ENCODE measurements at places on chromosomes 1 and 21.

DNA sequence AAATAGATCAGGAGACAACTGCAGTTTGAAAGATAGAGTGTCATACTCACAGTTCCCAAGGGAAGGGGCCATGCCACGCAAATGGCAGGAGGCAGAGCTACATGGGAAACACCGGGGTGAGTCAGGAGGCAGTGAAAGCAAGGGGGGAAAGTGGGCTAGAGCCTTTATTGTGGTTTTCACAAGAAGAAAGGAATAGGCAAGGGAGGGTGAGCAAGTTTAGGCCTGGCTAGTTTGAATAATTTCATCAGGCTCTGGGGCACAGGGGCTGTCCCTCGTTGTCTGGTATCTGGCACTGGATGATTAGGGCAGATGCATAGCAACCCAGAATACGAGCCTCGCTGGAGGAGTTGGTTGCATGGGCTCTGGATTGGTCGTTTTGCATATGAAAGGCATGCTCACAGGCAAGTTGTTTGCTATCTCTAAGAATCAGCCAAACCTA is 17.0 kb upstream of the ITLN2 start:
- no peak for DNase-seq

DNA sequence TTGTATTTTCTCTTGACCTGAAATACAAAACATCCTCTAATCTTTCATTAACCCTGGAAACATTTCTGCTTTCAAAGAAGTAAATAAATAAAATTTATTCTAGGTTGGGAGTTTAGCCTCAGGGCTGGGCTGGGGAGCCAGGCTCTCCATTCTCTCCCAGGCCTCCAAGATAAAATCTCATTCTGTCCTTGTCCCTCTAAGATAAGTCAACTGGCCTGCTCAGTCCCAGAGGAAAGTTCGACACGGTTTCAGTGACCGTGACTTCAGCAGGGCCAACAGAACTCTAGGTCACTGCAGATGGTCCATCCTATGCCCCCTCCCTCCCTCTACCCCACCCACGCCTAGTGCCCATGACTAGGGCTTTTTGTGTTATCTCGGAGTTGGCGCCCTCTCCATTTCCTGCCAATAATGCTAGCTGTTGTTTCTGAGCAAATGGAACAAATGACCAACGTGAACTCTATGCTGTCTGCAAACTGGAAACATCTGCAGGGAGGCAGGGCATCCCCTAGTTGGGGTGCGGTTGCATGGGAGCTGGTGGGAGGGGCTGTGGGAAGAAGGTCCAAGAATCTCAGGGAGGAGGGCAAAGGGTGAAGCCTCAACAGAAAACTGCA is 10.1 kb upstream of the ADORA3 start:
- no peak for DNase-seq

DNA sequence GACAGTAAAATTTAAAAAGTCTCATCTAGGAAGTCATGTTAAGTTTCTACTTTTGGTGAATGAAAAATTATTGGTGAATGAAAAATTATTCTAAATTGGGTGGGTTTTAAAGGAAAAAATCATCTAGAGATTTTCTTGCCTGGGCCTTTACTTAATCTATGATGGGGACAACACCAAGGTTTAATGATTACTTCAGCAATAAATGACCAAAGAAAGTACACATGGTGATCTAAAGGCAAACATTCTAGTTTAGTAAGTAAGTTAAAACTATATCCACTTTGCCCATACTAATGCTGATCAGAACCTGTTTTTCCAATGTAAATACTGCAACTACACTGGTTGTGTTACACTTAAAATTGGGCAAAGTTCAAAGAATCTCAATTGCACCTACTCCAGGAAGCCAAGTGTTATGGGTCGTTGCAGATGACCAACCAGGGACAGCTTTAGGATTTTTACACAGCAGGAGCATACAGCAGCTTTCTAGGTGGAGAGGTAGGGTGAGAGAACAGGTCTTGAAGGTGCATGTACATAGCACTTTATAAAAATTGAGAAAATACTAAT is 14.6 kb upstream of the RPL5 start:
- no peak for DNase-seq

- DNase-seq, result no peak
These were observed 143.2 kb upstream of the BMP8A start for GRCh38 chr1:39348278-39348677.

- no peak for DNase-seq
These were observed 54.5 kb downstream of the EXO1 start for GRCh38 chr1:241902391-241903065.

DNA sequence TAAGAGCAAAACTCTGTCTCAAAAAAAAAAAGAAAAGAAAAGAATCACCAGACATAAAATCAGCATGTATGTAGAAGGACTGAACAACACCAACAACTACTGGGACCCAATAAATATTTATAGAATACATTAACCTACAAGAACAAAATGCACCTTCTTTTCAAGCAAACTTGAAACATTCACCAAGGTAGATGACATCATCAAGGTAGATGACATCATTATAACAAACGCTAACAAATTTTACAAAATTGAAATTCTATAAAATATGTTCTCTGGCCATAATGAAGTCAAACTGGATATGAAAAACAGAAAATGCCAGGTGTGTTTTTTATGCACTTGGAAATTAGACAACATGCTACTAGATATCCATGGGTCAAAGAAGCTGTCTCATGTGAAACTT is 220.2 kb upstream of the SNX7 start:
- DNase-seq, result no peak

DNA sequence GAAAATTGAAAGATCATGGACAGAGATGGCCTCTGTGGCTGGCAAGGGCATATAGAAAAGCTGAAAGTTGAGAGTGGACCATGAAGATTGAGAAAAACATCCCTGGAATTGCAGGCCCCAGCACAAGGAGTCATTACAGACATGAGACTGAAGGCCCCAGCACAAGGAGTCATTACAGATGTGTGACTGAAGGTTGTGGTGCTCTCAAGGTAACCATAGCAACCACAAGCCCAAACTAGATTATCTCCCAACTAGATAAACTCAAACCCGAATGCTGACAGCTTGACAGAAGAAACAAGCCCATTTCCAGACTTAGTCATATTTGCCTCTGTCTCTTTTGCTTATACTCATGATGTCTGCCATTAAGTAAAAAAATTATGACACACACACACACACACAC is 1252.1 kb upstream of the ADGRL4 start:
- no peak for DNase-seq

GRCh38 chr1:204495078-204495753 is 611 bp upstream of the PIK3C2B start:
- no peak for DNase-seq

- DNase-seq, result no peak
These were observed 208.8 kb upstream of the RAB4A start for GRCh38 chr1:229062135-229062534.

DNA sequence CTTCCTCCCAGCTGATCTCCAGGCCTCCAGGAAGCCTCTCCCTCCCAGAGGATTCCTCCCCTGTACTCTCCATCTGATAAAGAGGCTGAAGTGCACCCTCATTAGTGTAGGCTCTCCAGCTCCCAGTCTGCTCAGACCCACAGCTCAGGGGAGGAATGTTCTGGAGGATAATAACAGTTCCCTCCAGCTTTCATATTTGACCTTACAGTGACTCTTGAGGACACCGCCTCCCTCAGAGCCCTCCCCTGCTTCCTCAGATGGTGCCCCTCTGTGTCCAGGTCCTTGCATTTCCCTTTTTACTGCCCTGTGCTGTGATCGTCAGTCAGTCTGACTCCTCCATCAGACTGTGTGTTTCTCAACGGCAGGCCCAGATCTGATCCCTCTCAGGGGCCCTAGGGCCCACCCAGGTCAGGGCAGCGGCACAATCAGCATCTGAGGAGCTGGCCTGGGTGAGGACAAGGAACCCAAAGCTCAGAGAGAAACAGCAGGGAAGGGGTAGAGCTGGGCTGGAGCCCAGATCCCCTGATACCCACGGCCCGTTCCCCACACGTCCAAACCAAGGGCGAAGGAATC is 1.1 kb upstream of the SHISAL2A start:
- DNase-seq, result no peak

GRCh38 chr1:76595024-76595423 is 272.3 kb upstream of the ST6GALNAC5 start:
- DNase-seq, result no peak

- no peak for DNase-seq
These were observed 50.1 kb downstream of the AKT3 start for GRCh38 chr1:243799908-243800307.

DNA sequence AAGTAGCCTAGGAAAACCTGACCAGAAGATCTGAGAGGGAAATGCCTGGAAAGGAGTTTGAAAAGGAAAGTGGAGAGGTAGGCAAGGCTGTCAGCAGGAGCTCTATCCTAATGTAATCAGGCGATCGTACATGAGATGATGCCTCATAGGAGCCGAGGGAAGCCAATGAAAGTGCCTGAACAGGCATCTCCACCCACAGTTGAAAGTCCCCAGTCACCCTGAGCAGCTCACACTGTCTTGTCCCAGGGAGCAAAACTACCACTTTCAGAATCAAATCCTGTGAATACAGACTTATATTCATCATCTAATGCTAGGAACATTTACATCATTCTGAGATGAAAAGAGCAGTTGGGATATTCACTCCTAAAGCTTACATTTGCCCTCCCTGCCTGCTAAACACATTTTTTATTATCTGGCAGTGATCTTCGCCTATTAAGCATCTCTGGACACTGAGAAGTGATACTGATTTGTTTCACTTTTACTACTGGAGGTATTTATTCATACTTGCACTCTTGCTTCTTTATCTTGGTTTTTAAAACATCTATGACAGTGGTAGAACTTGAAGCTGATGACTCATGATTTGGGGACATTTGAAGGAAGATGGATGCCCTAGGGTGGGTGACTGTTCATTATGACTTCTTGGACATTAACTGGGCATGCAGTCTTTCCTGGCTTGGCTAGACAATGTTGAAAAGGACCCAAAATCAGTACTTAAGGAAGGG is 221.6 kb downstream of the SEC16B start:
- DNase-seq, result no peak

- DNase-seq, result no peak
These were observed 63.7 kb downstream of the AJAP1 start for GRCh38 chr1:4718071-4718470.

DNA sequence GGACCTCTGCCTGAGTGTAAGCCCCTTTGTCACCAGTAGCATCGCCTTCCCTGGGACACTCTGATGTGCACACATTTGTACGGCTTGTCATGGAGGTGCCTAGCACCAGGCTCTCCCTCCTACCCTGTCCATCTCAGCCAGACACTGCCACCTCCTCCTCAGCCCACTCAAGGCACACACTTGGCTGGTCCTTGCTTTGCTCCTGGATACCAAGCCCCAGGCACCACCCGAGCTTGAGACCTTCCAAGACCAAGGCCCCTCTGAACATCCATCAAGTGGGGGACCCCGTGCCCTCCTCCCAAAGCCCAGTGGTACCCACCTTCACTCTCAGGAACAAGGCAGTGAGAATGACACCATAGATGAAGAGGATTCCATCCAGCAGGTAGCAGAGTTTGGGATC is 78.0 kb downstream of the CD247 start:
- DNase-seq, result no peak

DNA sequence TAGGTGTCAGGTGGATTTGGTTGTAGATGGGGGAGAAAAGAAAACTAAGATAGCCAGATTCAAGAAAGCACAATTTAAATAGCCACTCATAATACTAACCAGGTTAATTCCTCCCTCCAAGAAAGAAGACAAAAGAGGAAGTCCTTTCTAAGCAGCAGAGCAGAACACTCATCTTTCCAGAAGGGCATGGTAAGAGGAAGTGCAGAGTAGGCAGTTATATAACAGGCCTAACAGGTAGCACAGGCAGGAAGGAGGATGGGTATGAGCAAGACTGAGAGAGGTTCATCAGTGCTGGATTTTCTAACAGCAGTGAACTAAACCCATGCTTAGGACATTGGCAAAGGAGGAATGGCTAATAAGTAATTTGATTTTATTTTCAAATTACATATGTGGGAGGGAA is 517.5 kb downstream of the PLPP3 start:
- no peak for DNase-seq

- DNase-seq, result no peak
These were observed 14.7 kb downstream of the ADCY10 start for GRCh38 chr1:167899253-167899681.

- DNase-seq, result no peak
These were observed 131.6 kb downstream of the ETS2 start for GRCh38 chr21:38937286-38937790.

DNA sequence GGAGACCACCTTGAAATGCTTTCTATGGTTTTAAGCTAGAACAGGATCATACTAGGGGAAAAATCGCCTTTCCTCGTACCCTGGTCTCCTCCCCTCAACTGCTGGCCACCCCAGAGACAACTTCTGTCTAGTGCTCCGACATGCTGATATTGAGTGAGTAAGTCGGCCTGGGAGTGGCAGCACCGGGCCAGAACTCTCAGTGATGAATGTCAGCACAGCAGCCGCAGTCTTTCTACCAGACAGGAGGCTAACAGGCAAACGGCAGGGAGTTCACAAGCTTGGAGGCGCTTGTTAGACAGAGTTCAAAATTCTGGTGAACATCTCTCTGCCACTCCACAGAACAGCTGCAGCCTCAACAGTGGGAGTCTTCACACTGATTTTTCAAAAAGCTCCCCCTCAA is 716.9 kb downstream of the ADGRL2 start:
- DNase-seq, result no peak

- no peak for DNase-seq
These were observed 262.8 kb upstream of the VAMP3 start for GRCh38 chr1:7508052-7508933.

DNA sequence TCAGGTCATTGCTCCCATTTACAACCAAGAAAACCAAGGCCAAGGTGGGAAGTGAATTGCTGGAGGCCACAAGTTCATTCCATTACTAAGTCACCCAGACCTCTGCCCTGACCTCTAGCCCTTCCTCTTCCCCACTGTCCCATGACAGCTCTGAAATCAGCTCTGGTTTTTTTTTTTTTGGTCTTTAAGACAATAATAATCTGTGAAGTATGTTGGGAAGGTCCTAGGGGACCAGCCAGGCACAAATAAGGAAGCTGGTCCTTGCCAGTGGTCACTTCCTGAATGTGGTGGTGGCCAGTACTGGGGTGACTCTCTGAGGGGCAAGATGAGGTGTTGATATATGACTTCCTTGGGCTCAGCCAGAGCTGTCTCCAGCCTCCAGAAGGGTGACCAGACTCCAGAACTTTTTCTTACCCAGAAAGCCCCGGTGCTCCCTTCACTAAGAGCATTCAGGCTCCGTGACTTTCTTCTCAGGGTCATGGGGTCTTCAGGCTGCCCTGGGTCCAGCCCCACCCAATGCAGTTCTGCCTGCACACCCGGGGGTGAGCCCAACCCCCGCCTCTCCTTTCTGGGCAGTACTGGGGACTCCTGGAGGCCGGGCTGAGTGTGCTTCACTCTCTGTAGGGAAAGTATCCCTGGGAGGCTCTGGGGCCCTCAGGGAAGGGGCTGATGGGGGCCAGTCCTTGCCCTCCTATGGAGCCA is 159.6 kb downstream of the PTPRU start:
- DNase-seq, result no peak

DNA sequence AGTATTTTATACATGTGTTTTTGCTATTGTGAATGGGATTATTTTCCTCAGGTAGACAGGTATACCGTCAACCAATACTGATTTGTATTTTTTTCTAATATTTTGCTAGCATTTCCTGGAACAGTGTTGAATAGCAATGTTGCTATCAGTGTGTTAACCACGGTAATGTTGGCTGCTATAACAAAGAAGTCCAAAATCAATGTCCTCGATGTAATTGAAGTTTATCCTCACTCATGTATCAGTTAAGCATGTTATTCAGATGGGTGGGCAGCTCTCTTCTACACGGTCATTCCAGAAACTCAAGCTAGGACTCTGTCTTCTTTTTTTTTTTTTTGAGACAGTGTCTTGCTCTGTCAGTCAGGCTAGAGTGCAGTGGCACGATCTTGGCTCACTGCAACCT is 24.3 kb downstream of the DOP1B start:
- no peak for DNase-seq

GRCh38 chr21:42593007-42593814 is 60.2 kb upstream of the PDE9A start:
- DNase-seq, result peak; percentile 52
